ENCODE measurements at places on chromosomes 2 and 18.

DNA sequence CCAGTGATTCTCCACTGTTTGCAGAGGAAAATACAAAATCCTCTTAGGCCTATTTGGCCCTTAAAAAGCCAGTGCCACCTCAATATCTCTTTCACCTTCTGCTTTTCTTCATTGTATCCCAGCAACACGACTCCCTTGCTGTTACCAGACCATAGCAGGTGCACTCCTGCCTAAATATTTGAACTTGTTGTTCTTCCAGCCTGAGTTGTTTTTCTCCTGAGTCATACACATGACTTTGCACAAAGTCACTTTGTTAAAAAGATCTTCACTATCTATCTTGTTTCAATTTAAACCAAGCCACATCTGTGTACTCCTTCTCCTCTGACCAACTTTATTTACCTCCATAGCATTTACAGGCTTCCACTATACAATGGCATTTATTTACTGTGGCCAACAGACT lies 103.6 kb downstream of the LRRTM4 start:
- no peak for DNase-seq

DNA sequence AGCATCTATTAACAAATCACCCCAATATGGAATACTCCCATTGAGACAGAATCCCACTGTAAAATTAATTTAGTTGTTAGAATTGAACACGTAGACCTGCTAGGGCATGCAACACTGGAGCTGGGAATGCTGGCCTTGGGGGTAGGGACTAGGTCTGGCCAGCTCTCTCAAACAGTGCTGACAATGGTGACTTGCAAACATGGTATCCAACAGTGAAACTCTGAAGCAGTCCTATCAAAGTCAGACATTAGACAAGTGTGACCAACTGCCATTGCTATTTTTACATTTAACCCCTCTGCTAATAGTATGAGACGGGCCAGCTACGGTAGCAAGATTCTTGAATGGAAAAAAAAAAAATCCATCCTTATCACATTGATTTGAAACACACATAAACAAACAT lies 7.2 kb downstream of the E2F6 start:
- DNase-seq = no peak

DNA sequence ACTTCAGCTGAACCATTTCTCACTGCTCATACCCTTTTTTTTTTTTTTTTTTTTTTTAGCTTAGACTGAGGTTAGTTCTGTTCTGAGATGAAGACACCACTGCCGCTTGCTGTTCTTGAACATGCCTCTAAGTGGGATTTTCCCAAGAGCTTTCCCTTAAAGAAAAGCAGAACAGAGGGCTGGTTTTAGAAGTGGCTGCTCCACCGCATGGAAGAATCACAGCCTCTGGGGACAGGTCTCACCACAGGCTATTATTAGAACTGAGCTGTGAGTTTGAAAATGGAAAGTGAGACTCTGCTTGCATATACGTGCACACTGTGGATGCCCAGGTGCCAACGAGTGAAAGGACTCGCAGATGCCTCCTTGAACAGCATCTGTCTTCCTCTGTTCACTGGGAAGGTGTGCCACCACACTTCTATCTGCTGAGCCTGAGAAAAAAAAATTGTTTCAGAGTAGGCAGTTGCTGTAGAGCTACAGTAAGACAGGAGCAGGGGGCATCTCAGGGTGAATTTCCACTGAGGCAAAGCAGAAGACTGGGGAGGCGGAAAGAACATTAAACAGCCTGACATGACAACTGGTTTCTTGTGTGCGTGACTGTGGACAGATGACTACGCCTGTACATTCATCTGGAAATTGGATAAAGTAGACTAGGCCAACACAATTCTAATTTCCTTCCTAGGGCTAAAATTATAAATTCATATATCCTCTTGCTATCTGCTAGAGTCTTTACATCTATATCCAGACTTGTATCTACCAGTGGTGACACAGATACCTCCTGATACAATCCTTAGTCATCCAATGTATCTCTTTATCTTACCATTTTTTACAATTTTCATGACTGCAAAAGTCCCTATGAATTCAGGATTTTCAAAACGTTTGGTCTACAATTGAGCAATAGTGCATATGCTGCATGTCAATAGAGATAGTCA lies 1045.7 kb upstream of the CELF4 start:
- no peak for DNase-seq

GRCh38 chr2:68466778-68467076 lies 367 bp downstream of the FBXO48 start:
- no peak for DNase-seq

DNA sequence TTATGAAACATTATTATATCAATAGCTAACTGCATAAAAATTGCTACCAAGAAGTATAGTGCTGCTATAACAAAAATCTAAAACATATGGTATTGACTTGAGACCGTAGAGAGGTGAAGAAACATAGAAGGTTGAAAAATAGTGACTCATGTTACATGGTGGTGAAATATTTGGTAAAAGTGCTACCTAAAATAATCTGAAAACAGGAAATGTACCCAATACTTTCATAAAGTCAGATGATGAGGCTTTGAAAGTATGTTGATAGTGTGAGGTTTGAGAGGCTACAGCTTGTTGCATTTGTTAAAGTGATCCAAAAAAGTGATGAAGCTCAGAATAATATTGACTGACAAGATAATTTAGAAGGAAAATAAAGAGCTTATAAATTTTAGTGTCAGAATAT lies 718.7 kb upstream of the SLC8A1 start:
- DNase-seq = no peak

- DNase-seq = no peak
Observed at GRCh38 chr2:118808429-118808809, 39.0 kb downstream of the EN1 start.

DNA sequence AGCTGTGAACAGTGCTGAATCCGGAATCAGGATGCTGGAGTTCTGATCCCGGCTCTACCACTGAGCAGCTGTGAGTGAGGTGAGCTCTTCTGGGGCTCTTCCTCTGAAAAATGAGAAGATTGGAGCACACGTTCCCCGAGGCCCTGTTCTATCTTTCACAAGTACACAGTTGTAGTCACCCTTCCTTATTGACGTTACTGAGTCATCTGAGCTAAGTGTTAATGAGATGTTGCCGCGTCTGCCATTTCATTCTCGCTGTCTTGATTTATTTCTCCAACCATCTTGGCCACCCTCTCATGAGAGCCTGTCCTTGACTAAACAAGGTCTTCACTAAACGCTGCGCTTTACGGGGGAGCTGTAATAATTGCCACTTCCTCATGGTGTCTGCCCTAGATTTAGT lies 31.9 kb upstream of the EFR3B start:
- no peak for DNase-seq

DNA sequence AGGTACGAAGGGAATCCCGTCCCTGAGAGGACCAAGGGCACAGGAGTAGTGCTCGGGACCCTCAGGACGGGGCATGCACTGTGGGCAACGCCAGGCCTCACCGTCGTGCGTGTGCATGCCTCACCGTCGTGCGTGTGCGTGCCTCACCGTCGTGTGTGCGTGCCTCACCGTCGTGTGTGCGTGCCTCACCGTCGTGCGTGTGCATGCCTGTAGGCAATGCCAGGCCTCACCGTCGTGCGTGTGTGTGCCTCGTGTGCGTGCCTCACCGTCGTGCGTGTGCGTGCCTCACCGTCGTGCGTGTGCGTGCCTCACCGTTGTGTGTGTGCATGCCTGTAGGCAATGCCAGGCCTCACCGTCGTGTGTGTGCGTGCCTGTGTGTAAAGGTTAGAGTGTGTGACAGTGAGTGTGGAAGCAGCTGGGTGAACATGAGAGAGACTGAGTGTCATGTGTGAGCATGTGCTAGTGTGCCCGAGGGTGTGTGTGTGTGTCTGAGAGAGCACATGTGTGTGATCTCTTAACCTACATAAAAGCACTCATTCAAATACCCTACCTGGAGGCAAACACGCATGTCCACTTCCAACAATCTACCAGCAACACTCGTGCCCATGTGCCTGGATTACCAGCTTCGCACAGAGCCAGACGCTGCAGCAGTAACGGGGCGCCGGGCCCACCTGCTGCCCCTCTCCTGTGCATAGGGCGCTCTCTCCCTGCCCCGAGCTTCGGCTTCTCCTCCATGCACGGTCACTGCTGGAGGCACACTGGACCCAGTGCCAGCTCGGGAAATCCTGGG lies 36.3 kb downstream of the ZNF516 start:
- no peak for DNase-seq

DNA sequence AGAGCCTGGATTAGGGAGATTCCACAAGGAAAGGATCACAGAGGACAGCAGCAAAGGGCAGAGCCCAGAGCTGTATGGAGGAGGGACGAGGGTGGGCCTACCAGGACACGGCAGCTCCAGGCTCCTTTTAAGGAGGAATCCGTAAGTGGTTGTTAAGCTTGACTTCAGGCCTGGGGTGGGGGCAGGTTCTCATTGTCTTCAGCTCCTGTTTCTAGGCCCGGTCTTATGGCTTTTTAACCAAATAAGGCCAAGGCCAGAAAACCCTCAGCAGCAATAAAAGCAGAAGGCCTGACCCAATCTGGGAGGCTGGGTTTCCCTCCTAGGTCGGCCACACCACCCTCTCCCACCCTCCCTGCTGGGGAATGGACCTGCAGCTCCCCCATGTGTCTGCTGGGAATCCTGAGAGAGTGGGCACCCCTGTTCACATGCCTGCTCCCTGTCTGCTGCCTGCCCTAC lies 111.2 kb downstream of the PLB1 start:
- no peak for DNase-seq

DNA sequence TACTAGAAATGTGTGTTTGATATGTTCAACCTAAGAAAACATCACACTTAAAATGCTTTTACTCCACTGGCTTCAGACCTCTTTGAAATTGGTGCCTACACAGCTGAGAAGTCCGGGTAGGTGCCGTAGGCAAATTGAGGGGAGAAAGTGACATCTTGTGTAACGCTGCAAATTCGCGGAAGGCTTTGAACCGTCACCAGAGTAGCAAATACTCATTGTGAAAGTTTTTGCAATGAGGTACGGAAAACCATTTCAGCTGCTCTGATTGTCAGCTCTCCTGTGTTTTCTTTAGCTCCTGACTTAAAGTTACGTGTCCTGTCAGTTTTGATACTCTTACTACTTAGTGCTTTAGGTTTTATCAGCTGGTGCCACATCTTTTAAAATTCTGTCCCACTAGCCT lies 224.5 kb downstream of the FAM210A start:
- no peak for DNase-seq

- DNase-seq = no peak
Observed at GRCh38 chr2:96412307-96413258, 77.0 kb downstream of the NCAPH start.

GRCh38 chr2:100976061-100976460 lies 26.0 kb upstream of the RPL31 start:
- no peak for DNase-seq

DNA sequence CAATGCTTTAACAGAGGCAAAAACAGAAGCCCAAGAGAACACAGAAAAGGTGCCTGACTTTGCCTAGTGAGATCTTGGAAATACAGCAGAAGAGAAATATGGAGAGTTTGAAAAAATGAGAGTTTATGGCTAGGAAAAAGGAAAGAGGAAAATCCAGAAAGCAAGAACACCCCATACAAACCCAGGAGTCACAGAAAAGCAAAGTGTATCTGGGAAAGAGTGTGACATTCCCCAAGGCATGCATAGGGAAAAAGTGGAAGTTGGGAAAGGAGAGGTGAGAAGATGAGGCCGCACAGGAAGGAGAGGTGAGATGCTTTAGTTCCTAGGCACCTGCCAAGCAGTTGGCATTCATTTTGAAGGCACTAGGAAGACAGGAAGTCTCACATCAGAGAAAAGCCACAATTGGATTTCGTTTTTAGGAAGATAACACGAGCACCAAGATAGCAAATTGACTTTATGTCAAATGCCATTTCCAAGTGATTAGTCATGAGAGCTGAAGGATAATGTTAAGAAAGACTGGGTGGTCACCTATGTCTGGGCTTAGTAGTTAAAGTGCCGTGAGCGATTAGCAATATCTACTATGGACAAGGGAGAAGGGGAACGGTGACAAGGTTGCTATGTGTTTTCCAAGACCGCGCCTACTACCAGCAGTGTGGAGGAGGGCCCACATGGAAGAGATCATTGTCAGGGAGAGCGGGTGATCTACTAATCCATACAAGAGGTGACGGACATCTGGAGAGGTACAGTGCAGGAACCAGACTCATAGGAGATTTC lies 224.1 kb upstream of the PARD3B start:
- DNase-seq = no peak

DNA sequence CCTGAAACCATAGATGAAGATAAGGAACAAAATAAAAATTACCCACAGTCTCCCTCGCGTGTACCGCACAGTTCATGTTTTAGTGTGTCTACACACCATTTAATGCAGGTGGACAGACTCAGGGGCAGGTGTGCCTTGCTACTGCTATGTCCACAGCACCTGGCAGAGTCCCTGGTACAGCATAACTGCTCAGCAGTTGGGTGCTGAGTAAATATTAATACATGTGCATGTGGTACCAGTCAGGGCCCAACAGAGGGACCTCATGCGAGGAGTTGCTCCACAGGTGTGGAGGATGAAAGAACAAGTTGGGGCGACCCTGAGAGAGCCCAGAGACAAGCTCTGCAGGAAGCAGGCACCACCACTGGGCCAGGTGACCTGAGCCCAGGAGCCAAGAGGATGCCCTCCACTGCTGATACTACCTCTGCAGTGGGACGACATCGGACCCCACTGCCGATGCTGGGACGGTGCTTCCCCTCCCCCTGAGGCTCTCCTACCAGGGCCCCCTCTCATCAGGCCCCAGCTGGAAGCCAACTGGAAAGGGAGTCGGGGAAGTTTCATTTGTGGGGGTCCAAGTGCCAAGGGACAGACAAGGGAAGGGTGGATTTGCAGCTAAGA lies 100.8 kb downstream of the NEDD4L start:
- DNase-seq = no peak

DNA sequence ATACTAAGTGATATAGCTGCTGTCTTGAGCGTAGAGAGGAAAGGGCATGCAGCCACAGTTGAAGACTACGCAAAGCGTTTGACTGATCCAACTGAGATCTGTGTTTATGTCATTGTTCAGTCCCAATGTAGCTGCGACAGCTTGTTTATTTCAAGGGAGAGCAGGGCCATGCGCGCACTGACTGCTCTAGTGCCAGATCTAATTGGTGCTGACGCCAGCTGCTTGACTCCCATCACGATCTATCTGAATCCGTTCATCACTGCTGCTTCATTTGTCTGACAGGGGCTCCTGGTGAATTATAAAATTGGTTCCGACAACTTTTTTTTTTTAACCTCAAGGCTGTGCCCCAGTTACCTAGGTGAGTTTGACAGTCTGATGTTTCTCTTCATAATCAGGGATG lies 75.7 kb downstream of the CHST9 start:
- DNase-seq = no peak

DNA sequence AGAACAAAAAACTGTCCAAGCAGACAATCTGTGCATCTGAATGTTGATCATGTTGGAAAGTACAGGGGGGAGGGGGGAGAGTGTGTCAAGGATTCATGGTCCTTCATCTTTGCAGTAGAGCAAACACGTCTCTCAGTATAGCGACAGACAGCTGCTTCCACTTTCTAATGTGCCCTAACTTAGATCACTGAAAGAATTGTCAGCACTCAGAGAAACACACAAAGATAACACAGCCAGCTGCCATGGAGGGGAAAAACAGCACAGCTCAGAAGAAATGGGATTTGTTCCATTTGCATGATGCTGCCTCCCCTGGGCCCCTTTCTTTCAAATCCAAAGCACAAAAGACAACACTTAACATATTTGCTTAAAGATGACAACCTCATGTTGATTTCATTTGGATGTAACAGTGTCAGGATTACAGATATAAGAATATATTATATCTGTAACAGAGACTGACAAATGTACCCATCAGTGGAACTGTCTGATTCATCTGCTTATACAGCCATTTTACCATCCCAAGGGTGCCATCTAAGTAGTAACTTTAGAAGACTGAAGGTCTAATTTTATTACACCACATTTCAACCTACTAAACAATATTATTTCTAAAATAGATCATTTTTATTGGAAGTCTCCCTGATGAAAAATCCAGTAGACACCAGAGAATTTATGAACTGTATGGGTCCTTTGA lies 17.7 kb downstream of the FIGN start:
- DNase-seq = no peak

GRCh38 chr2:79453918-79454317 lies 58.9 kb upstream of the CTNNA2 start:
- no peak for DNase-seq

Measured in HS-5 (cell line).